Right cardiac atrium (tissue), 5 donors: ENCODE measurements at places on chromosomes 12 and 14. TPM values are rescaled to one million over a fixed set of nuclear protein-coding genes. Genes with fewer than 3 reads are reported as not detected.

GRCh38 chr12:120529641-120530417 lies 871 bp upstream of the COQ5 start:
- no peak for DNase-seq

DNA sequence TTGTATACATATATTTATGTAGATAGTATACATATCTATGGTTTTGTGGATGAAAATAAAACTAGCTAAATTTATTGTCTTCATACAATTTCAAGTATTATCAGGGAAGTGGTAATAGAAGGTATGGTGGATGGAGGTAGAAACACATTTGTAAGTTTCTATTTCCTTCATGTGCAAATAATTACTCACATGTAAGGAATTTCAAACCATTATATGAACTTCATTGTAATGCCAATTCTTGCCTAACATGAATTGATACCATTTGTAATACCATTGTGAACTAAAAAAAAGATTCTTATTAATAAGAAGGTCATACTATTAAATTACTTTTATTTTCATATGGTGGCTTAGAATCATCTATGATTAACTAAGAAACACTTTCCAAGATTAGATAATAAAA lies 20.1 kb upstream of the PPFIA2 start:
- no peak for DNase-seq

AJUBA gene
- 6.9 TPM for total RNA-seq

HOXC10 gene
- total RNA-seq = not detected

DNA sequence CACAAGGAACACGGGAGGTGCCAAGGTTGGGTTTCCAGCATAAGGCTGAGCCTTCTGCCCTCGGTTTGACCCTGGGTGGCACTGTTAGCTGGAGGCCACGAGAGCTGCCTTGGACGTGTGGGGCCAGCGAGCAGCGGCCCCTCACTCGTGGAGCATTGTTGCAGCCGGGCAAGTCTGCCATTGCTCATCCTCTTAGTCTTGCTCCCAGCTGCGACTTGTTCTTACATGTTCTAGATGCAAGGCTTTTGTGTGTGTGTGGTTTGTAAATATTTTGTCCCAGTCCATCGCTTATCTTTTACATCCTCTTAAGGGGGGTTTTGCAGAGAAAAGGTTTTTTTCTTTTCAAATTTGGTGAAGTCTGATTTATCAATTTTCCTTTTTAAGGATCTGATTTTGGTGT lies 21.1 kb upstream of the C1S start:
- DNase-seq = no peak

BCL2L2 gene
- total RNA-seq = 49.2 TPM

DNA sequence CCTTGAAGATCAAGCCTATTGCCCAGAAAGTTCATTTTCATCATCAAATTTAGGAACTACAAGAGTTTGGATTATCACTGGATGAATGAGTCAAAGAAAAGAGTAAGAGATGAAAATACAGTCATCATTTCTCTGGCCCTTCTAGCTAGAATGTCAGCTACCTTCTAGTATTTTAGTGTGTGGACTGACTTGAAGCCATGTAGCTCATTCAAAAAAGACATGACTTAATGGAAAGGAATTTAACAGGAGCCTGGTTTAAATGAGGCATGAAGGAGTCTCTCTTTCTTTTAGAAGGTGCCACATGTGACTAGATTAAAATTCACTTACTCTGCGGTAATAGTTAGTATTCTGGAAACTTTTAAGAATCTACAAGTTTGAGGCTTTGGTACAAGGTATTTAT lies 7.1 kb downstream of the PTHLH start:
- DNase-seq = no peak

CEBPE gene
- total RNA-seq = not detected

AKAP3 gene
- total RNA-seq = 3.3 TPM

- DNase-seq = no peak
Measured at GRCh38 chr12:42386308-42386707, 60.3 kb downstream of the PPHLN1 start.

GRCh38 chr12:53798575-53798974 lies 46.8 kb upstream of the CISTR start:
- DNase-seq = no peak

NKX2-1 gene
- 0.25 TPM for total RNA-seq

GRCh38 chr14:93744876-93745275 lies 43.4 kb downstream of the PRIMA1 start:
- no peak for DNase-seq

MDP1 gene
- 21.8 TPM for total RNA-seq

PLEKHG7 gene
- not detected for total RNA-seq
